ENCODE measurements at places on chromosomes 11 and 22.

- DNase-seq, result no peak
Observed at GRCh38 chr11:86034710-86035109, 34.2 kb downstream of the PICALM start.

DNA sequence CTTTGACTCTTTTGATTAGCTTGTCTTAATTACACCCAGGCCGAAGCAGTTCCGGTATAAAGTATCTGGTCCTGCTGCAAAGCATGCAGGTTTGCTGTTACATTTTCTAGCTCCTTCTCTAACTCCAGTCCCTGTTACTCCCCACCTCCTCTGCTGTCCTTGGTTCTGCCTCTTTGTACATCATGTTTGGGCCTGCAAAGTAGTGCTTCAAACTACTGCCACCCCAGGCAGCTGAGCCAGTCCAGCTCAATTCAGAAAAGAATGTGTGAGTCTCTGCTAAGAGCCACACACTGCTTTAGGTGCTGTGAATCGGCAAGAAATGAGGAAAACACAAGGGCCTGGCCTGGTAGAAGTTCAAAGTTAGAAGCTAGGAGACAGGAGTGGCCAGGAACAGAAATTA is 136.0 kb downstream of the SERGEF start:
- DNase-seq, result no peak

- DNase-seq, result peak; percentile 86
Observed at GRCh38 chr22:41780746-41781505, 19.6 kb upstream of the CCDC134 start.

- DNase-seq, result no peak
Observed at GRCh38 chr22:50304528-50305392, 2.7 kb downstream of the PLXNB2 start.

Measured in stimulated activated CD4-positive, alpha-beta T cell treated with anti-CD3 and anti-CD28 coated beads, Interleukin-15, amount 100 ng/mL, for 48 hours (primary cell).